Stimulated activated CD4-positive, alpha-beta T cell treated with anti-CD3 and anti-CD28 coated beads, Interleukin-2, amount 100 ng/mL, for 4 hours (primary cell): ENCODE measurements at places on chromosomes 6 and 20.

GRCh38 chr20:3930265-3931206 is 41.3 kb downstream of the PANK2 start:
- DNase-seq: no peak

DNA sequence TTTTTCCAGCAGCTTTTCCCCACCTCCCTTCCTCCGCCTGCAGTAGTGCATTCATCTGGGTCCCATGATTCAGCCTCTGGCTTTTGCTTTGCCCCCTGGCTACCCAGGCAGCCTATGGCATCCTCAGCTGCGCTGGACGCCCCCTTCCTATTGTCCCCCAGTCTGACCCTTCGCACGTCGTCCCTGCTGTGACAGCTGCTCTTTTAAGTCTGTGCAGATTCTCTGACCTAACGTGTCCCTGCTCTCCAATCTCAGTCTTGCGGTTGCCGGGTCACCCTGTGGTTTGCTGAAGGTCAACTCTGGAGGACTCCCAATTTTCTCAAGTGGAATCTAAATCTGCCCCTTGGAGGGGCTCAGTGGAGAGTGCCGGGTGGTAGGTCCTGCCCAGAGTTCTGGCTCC is 294.3 kb downstream of the CDC5L start:
- DNase-seq: no peak

DNA sequence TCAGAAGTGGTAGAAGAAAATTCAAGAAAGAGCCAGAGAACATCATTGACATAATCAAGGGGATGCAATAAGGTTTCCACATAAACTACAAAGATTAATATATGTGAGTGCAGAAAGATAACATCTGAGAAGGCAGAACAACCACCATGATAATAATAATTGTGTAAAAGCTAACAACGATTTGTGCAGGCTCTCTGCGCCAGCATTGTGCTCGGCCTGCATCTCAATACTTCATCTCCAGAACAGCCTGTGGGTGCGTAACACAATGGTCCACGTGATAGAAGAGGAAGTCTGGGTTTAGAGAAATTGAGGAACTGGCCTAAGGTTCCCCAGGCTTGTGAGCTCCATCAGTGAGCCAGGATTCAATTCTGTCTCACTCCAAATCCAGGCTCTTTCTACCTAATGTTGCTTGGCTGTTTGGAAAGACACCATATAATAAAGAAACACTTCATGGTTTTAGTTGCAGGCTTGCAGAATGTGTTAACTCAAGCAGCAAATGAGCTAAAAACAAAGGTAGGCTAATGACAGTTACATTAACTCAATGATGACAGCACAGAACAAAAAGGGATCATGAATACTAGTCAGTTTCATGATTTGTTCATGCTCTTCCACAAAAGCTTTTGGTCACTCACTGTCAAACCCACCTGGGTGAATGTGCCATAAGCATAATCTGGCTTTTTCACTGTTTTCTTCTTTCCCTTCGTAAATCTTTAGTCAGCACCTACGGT is 71.2 kb downstream of the LY86 start:
- DNase-seq: no peak

DNA sequence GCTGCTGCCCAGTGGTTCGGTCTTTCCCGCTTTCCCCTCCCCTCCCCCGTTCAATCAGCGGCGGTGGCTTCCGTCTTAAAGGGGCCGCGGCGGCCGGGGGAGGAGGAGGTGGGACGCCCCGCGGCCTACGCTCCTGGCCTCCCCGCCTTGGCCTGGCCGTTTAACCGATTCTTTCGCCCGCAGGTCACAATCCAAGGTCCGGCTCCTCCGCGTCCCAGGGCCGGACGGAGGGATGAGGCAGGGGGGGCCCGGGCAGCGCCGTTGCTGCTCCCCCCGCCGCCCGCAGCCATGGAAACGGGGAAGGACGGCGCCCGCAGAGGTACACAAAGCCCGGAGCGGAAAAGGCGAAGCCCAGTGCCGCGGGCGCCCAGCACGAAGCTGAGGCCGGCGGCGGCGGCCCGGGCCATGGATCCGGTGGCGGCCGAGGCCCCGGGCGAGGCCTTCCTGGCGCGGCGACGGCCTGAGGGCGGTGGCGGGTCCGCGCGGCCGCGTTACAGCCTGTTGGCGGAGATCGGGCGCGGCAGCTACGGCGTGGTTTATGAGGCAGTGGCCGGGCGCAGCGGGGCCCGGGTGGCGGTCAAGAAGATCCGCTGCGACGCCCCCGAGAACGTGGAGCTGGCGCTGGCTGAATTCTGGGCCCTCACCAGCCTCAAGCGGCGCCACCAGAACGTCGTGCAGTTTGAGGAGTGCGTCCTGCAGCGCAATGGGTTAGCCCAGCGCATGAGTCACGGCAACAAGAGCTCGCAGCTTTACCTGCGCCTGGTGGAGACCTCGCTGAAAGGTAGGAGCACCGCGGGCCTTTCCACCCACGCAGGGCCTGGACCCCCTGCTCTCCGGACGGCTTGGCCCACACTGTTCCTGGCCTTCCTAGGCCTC is 1.2 kb downstream of the STK35 start:
- DNase-seq: peak; percentile 74

DNA sequence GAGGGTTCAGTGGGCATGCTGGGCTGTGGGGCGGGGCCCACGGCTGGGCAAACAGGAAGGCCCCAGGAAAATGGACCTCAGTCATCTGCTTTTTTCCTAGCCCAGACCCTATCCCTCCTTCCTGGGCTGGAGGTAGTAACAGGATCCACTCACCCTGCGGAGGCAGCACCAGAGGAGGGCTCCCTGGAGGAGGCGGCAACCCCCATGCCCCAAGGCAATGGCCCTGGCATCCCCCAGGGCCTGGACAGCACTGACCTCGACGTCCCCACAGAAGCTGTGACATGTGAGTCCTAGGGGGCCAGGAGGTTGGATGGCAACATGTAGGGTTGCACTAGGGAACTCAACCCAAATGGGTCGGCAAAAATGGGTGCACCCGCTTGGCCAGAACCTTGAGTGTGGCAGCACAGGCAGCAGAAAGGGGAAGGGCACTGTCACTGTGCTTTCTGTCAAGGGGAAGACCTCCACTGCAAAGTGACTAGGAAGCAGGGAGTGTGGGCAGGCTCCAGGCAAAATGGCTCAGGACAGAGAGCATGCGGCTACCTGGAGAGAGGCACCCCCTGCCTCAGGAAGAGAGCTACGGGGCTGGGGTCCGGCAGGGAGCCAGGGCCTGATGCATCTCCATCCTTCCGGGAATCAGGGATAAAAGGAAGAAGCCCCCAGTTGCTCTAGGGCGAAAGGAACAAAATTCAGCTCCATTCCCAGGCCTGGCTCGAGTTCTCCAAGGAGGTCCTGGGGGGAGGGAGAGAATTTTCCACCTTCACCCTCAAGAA is 7.9 kb downstream of the MDFI start:
- no peak for DNase-seq

DNA sequence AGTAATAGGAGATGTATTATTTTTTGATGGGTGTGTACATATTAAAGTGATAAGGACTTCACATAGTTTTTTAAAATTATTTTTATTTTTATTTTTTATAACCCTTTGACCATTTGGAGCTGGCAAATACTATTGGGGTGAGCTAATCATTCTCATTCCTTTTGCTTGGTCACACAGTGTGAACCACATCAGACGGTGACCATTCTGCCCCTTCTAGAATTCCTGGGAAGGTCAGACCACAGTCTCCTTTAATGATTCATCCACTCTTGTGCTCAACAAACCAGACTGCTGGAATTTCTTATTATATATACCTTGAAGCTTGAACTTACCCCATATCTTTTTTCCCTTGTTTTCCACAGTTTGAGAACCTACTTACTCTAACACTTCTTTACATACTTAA is 23.9 kb upstream of the PRL start:
- DNase-seq: no peak

DNA sequence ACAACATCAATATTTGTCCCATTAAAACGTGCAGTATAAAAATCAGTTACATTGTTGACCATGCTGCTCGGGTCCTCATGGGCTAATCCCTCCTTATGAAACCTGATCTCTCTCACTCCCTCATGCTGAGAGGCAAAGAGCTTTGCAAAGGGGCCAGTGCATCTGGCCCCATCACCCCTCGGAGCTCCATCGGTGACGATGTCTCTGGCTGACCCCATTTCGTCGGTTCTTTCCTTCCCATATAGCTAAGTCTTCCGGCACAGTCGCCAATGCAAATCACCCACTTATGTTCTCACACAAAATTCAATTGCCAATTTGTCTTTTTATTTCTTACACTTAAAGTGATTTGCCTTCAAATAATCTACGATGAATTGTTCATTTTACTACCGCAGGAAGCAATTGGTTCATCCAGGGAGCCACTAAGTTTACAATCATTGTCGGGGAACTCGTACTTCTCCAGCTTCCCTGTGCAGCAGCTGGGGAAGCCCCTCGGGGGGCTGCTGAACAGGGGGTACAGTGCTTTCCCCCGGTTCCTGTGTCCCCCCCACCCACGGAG is 199.8 kb upstream of the CDH4 start:
- no peak for DNase-seq

- no peak for DNase-seq
These were observed 52.1 kb upstream of the CD93 start for GRCh38 chr20:23138226-23138625.

- no peak for DNase-seq
These were observed 57.4 kb downstream of the LYRM2 start for GRCh38 chr6:89580997-89581666.

DNA sequence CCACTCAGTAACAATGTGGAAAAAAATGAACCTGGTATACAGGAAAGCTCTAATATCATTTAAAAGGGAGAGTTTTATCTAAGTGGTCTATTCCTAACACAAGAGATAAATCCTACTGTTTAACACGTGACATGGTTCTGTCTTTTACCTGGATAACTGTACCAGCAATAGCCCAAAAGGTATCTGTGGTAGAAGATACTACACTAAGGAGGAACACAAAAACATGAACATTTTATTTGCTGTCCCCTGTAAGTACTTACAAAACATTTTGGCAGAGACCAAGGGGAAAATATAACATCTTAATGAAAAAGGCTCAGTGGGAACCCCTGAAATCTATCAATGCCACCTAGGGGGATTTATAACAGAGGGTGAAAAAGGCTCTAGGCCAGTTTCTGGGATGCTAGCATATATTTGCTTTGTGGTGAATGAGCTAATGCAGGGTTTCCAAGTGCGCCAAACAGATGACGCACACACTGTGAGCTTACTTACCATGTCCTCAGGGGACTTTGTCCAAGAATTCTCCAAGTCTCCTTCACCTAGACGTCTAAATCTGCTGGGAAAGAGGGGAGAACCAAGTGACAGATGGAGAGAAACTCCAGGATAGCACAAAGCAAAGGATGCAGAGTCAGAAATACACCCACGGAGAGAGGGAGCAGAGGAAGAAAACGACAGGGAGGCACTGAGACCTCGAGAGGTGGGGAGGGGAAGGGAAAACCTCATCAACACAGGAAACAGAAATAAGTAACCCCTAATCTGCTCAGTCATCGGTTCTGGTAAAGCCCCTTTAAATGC is 147.9 kb upstream of the PRND start:
- no peak for DNase-seq

DNA sequence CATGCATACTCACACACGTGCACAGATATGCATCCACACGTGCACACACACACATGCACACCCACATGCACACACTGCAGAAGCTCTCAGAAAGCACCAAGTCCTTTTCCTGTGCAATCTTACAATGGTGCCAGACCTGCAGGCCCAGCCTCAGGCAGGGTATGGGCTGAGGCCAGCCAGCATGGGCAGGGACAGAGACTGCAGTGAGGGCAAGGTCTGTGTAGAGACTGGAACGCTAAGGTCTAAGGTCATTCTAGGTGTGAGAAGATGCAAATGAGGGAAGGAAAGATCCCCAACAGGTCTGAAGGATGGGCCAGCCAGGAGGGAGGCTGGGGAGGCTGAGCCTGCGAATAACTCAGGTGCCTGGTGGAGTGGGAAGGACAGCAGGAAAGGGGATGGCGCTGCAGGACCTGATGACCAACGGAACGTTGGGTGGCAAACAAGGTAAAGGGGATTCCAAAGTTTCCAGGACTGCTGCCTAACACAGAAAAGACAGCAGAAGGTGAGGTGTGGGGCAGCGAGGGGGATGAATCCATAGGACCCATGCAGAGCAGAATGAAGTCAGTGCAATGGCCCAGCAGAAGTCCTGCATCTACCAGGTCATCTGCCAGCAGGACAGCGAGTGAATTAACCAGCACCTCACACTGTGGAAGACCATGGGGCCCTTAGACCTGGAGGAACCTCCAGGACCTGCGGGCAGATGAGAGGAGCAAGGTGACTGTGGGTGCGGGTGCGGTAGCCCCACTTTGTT is 67.0 kb downstream of the ABHD12 start:
- no peak for DNase-seq

DNA sequence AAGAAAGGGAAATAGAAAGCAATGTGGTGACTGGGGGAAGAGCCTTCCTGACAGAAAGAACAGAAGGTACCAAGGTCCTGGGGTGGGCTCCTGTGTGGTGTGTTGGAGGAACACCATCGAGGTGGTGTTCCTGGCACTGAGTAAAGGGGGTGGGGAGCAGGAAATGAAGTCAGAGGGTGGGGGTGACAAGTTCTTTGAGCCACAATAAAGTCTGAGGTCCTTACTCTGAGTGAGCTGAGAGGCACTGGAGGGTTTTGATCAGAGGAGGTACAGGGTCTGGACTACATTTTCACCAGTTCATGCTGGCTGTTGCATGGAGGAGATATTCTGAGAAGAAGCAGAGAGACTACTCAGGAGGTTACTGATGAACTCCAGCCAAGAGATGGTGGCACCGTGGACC is 198.2 kb downstream of the GMPR start:
- DNase-seq: no peak

GRCh38 chr20:32366380-32366779 is 8.2 kb downstream of the ASXL1 start:
- no peak for DNase-seq

GRCh38 chr6:148580442-148580841 is 166.4 kb upstream of the UST start:
- DNase-seq: no peak

- DNase-seq: peak; percentile 76
These were observed 1.3 kb downstream of the VEGFA start for GRCh38 chr6:43771210-43771857.

- no peak for DNase-seq
These were observed 83.6 kb downstream of the LCA5 start for GRCh38 chr6:79453558-79454042.

GRCh38 chr20:39670988-39671387 is 708.8 kb downstream of the DHX35 start:
- no peak for DNase-seq

- no peak for DNase-seq
These were observed 8.6 kb downstream of the HS3ST5 start for GRCh38 chr6:114334237-114334636.

DNA sequence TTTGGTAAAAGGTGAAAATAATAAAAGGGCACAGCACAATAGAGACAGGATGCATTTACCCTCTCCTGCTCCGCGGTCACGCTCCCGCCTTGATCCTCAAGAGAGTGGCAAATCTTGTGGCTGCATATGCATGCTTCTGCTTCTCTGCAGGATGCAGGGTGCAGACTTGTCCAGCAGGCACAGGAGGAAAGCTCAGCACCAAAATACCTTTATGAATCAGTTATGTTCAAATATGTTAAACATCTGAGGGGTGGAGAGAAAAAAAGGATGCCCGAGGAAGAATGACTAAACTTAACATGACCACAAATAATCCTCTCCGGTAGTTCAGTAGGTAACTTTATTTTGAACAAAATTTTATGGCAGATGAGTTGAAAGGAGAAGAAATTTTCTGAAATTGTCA is 366.1 kb upstream of the SOX4 start:
- no peak for DNase-seq
